Activated T-helper 1 cell treated with anti-CD3 and anti-CD28 coated beads, Interleukin-2, amount 50 U/mL, for 16 hours (primary cell): ENCODE measurements at places on chromosomes 3 and 15.

DNA sequence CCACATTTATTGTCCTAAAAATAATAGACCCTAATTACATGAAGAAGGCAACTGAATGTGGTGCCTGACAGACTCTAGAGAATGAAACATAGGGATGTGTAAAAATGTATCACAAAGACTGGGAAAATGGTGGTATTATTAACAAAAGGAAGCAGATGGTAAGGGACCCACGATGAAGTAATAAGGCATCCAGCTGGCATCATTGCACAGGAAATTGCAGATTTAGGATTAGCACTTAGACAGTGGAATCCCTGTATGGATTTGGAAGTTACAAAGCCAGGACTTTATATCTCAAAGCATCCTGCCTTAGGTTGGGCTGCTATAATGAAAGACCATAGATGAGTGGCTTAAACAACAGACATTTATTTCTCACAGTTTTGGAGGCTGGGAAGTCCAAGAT is 104.3 kb downstream of the PPM1L start:
- DNase-seq: no peak

- DNase-seq: no peak
Measured at GRCh38 chr3:35071772-35072171, 567.6 kb upstream of the ARPP21 start.

- no peak for DNase-seq
Measured at GRCh38 chr15:92101708-92102394, 248.3 kb downstream of the SLCO3A1 start.

- DNase-seq: no peak
Measured at GRCh38 chr3:158313338-158313927, 203.5 kb downstream of the RSRC1 start.

GRCh38 chr3:14222457-14222856 is 43.8 kb downstream of the LSM3 start:
- DNase-seq: no peak

- no peak for DNase-seq
Measured at GRCh38 chr15:101250341-101250831, 1.5 kb downstream of the CHSY1 start.

DNA sequence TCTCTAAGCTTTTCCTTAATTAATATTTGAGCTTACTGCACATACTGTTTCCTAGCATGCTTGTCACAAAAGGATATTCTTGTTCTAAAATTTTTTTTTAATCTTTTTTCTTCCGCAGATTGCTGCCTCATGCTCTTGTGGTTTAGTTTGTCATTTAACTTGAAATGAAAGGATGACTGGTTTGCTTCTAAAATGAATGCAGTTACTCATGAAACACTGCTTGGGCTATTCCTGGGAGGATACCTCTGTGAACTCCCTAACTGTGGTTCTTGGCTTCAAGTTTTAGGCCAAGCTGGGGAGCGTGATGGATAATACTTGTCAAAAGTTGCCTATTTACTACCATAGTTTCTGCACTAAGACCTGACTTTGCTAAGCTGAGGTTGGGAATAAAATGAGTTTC is 64.0 kb downstream of the USP13 start:
- no peak for DNase-seq

- no peak for DNase-seq
Measured at GRCh38 chr3:26622621-26623418, at the start of gene LRRC3B. Gene LRRC3B (plus strand): TSS chr3:26622772. CDS start chr3:26709673, 86,901 bp downstream.

- DNase-seq: no peak
Measured at GRCh38 chr15:85750319-85751290, 44.1 kb downstream of the KLHL25 start.

GRCh38 chr3:171481011-171481410 is 20.8 kb upstream of the TNIK start:
- no peak for DNase-seq

DNA sequence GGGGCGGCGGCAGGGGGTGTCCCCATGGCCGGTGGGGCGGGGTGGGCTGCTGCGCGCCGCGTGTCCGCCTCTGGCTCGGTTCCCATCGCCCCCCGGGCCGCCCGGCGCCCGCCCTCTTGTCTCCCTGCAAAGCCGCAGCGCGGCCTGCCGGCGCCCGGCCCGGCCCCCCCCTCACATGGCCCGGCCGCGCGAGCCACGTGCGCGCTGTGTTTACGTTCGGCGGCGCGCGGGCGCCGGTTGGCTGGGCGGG is 502 bp downstream of the NR1D2 start:
- DNase-seq: no peak

DNA sequence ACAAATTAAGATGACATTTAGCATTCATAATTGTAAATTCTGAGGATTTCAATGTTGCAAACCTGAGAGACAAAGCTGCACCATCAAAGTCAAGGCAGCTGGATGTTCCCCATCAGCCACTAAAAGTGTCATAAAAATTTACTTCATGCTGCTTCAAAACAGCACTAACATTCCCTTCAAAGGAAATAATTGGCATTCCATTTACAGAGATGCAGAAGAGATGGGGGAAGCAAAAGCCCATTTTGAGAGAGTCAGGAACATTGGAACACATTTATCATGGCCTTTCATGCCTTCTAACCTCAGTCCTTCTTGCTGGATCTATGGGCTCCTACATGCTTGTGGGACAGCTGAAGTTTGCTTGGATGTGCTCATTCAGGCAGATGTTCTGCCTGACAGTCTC is 6.4 kb upstream of the TMEM158 start:
- no peak for DNase-seq

GRCh38 chr3:43038010-43038409 is 58.9 kb downstream of the GASK1A start:
- no peak for DNase-seq

DNA sequence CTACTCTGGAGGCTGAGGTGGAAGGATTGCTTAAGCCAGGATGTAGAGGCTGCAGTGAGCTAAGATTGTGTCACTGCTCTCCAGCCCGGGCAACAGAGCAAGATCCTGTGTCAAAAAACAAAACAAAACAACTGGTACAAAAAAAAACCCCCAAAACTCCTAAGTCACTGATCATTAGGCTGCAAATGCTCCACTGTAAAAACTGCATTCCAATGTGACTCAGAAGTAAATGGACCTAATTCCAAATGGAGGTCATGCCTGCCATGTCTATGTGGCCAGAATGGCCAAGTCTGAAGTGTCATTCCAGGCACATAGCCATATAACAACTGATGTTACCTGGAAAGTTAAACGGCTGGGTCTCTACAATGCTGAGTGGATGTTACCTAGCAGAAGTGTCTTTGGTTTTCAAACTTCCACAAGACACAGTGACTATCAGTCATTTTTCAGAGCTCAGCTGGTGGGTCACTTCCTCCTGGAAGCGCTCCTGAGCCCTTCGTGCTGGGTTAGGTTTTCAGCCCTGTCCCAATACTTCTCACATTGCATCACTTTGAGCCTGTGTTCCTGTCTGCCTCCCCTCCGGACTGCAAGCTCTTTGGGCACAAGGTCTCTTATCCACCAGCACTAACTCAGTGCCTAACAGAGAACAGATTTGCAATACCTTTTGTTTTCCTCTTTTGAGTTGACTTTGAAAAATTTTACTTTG is 10.6 kb downstream of the FSTL1 start:
- no peak for DNase-seq

GRCh38 chr3:2354702-2355101 is 256.0 kb downstream of the CNTN4 start:
- DNase-seq: no peak

DNA sequence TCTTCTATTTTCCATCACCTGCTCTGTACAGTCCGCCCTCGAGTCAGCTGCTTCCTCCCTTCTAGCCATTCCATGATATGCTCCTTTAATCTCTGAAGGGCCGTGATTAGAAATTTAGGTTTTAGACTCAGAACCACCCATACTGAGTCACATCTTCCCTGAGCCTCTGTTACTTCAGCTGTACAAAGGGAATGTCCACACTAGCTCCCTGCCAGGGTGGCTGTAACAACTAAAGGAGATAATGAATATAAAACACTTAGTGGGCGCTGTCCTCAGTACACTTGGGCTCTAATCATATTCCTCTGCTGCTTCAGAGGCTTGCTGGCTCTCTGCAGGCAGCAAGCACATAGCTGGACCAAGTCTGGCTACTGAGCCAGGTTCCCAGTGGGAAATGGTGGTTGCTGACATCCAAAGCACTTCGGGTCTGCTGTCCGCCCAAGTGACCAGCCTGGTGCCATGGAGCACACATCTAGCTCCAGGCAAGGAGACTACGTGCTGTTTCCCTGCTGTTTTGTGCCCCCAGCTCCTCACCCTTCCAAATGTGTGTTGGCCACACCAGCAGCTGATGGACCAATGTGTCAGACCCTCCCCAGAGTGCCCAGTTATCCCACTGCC is 901 bp upstream of the CHST14 start:
- DNase-seq: no peak

DNA sequence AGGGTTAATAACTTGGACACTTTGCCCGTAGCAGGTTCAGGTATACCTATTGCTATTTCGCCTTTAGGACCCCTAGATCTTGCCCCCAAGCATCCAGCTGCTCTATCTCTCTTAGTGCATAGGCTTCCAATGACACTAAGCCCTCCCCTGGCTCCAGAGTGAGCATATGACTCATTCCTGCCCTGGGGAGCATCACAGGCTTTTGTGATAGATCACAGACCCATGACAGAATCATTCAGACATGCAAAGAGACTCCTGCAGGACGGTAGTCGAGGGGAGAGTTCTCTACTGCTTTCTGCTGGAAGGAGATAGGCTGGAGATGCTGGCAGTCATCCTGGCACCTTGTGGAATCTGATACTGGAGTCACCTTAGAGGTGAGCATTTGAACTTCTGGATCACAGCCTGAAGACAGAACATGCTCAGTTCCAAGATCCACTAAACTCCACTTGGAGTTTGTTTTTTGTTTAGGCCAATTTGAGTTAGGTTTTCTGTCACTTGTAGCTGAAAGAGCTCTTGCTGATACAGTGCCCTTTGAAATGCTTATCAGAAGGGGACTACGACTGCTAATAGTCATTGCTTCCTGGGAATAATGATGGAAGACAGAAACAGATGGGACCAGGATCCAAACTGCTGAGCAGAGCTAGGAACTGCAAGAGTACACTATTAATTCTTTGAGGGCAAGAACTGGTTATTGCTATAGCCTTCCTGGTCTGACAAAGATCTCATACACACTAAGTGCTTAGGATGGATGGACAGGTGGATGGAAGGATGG is 11.0 kb downstream of the LYSMD2 start:
- DNase-seq: no peak

DNA sequence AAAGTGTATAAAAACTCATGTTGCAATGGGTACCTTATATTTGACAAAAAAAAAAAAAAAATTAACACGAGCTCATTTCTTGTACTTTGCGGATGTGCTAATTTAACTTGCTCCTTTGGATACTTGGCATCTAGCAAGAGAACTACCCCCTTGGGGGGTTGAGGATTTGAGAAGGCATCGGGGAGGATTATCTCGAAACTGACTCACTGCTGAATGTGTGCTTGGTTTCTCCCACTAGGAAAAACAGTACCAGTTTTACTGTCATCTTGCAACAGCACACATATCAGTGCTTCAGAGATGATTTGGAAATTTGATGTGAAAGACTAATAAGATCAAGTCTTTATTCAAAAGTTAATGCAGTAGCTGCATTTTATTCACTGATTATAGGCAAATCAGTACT is 891 bp downstream of the EXOG start:
- DNase-seq: no peak

GRCh38 chr3:10563396-10563795 is 58.0 kb upstream of the ATP2B2 start:
- no peak for DNase-seq

- DNase-seq: no peak
Measured at GRCh38 chr3:116841003-116841735, 131.6 kb downstream of the TUSC7 start.

GRCh38 chr3:67516496-67516895 is 137.9 kb downstream of the SUCLG2 start:
- no peak for DNase-seq

DNA sequence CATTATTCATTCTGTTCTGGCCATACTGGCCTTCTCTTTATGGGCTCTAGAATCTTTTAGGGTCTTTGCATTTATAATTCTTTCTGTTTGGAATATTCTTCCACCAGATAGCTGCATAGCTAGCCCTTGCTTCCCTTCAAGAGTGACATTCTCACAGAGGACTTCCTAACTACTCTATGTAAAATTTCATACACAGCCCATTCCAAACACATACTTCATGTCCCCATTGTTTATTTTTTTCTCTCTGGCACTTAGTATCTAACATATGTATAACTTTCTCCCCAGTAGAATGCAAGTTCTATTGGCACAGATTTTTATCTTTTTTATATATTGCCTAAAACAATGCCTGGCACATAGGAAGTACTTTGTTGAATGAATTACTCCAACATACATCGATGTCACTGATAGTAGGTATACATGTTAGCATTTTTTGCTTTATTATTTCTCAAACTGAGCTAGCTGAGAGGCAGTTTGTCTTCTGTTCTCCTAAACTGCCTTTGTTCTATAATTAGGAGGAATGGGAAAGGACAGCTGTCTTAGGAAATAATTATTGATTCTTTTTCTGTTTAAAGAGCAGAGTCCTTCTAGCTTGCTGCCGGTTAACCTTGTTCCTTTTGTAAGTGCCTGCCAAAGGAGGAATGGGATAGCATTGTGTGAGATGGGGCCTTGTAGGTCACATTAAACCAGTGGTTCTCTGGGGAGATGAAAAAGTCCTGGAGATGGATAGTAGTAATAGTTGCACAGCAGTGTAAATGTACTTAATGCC is 7.9 kb downstream of the FAM162A start:
- no peak for DNase-seq

DNA sequence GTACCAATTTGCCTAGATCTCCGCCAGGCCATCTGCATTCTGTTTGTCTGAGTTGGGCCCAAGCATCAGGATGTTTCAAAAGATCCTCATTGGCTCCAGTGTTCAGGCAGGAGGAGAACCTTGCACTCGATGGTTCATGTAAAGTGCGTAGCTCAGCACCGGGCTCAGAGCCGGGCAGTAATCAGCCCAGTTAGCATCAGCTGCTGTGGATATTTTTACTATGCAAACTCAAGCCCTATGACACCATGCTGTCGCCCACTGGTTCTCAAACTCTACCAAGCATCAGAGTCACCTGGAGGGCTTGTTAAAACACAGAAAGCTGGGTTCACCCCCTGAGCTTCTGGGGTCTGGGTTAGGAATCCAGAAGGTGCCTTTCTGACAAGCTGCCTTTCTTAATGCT is 310.8 kb downstream of the SHQ1 start:
- DNase-seq: no peak

DNA sequence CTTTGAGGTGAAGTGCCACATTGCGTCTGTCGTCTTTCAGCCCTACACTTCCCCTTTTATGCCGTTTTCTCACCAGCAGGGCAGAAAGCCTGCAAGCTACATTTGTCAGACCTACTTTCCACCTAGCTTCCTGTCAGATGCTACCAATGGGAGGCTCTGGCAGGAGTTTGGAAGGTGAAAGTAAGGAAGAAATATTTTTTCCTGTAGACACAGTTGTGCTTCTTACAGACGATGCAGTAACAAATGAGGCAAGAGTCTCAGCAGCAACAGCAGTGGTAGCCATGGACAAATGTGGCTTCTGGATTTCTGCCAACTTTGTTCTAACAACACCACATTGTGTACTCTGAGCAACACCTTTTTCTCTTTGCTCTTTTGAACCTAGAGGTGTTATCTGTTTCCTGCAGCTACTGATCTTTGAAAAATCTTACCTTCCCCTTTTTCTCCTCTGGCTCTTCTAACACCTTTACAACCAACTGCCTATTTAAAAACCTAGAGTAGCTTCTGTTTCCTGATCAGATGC is 70.6 kb upstream of the STT3B start:
- DNase-seq: no peak
